NCI-H2029 treated with DMSO at 0.1 percent for 48 hours (cell line): ENCODE measurements at places on chromosomes 5 and 9.

GRCh38 chr5:75140277-75140676, 87.9 kb upstream of the GCNT4 start:
- DNase-seq, result no peak

DNA sequence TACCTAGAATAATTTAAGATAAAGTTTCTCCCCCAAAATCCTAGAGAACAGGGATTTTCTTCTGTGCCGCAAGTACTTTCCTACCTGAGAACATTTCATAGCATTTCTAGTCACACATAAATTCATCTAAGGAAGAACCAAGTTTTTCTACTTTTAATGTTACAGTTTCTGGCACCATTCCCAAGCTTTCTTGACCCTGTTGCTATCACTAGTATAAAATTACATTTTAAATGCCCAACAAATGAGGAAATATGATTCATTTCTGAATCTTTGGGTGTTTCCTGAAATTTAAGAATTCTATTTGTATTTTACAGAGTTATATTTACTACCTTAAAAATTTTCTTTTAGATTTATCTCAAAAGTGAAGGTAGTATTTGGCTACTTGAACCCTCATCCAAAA, 137.8 kb downstream of the LPAR1 start:
- DNase-seq, result no peak

GRCh38 chr9:125521462-125522327, 185.3 kb downstream of the MAPKAP1 start:
- DNase-seq, result no peak

DNA sequence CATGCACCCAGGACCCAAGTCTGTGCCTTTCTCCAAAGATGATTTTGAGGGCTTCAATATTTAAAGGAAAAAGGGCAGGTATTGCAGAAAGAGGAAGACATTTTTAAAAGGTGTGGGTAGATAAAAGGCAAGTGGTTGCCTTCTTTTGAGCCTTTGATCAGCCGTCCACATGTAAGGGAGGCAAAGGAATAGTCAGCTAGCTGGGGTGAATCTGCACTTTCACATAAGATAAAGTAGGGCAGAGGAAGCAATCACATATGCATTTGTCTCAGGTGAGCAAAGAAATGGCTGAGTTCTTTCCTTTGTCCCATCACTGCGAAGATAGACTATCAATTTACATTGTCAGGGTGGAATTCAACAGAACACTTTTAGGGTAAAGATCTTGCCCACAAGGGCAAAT, 19.9 kb downstream of the MGAT1 start:
- no peak for DNase-seq

- no peak for DNase-seq
Measured at GRCh38 chr9:114291886-114292590, 30.9 kb upstream of the ORM1 start.

DNA sequence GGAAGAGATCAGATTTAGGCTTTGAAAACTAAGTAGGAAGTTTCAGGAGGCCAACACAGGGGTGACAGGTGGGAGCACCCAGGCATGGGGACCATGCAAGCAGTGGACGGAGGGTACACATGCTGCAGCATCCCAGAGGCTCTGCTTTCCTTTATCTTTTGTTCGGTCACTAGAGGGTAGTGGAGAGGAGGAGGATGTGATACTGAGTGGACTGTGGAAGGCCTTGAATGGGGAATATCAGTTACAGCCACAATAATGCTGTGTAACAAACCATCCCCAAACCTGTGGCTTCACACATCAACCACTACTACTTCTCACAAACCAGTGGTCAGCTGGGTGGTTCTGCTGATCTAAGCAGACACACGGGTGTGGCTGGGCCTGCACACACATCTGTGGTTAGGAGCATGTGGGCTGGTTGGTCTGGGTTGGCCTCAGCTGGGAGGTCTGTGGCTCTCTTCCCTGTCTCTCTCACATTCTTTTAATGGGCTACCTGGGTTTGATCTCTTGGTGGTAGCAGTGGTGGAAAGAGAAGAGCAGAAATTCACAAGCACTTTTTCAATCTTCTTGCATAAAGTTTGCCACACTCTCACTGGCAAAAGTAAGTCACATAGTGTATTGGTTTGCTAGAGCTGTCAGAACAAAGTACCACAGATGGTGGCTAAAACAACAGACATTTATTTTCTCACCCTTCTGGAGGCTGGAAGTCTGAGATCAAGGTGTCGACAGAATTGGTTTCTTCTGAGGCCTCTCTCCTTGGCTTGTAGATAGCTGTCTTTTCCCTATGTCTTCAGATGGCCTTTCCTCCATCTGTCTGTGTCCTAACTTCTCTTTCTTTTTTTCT, 238.7 kb downstream of the AGTPBP1 start:
- no peak for DNase-seq

GRCh38 chr5:98424681-98425450, 348.6 kb upstream of the RGMB start:
- no peak for DNase-seq

DNA sequence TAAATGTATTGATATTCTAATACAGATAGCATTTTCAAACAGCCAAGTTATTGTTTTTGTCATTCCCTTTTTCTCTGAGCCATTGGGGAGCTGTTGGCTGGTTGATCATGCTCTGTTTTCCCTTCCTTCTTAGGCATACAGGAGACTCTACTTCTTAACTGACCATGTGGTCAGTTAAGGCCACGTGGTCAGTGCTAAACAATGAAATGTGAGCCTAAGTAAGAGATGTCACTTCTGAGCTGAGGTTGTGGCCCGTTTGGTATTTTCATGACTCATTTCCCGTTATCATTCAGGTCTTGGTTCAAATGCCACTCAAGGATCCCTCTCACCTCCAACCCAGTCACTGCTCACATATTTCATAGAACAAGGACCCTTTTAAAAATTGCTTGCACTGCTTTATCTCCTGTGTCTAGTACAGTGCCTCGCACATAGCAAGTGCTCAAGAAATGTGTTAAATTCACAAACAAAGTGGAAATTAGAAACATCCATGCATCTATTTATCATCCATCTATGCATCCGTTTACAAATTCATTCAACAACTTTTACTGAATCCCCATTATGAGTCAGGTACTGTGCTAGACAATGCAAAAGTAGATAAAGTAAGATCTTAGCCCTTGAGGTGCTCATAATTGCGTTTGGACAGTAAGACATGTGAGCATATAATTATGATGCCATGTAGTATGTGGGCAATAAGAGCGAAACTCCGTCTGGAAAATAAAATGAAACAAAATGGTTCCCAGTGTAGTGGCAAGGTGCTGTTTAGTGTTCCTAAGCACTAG, 50.7 kb downstream of the ARRDC3 start:
- peak; percentile 39 for DNase-seq

- no peak for DNase-seq
Measured at GRCh38 chr9:684054-684890, 157.2 kb upstream of the DMRT1 start.

GRCh38 chr5:10321882-10322281, 14.2 kb upstream of the CMBL start:
- no peak for DNase-seq

- DNase-seq, result no peak
Measured at GRCh38 chr5:170403675-170404074, 14.5 kb upstream of the KCNMB1 start.

- DNase-seq, result no peak
Measured at GRCh38 chr5:149859746-149860145, 84.8 kb downstream of the PDE6A start.

- DNase-seq, result no peak
Measured at GRCh38 chr9:1034271-1034670, 15.9 kb upstream of the DMRT2 start.

GRCh38 chr9:128787659-128788058, 606 bp downstream of the TBC1D13 start:
- DNase-seq, result no peak

- DNase-seq, result no peak
Measured at GRCh38 chr5:115309751-115310370, 13.4 kb upstream of the CCDC112 start.

DNA sequence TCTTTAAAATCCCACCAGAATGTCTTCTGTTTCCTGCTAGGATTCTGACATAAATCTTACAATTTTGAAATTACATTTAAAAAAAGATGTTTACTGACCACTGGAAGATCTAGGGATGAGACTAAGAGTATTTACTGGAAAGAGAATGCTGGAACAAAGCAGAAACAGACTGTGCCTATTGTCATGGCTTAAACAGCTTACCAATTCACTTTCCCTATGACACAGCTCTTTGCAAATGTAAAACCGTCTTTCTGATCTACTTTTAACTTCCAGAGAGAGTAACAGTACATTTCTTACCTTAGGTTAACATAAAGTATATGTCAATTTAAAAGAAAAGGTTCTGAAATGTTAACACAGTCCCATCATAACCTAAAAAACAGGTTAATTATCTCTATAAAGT, 10.7 kb downstream of the GIN1 start:
- DNase-seq, result no peak

- no peak for DNase-seq
Measured at GRCh38 chr9:128861501-128861900, 20.2 kb downstream of the KYAT1 start.

GRCh38 chr9:87525546-87526303, 28.1 kb downstream of the DAPK1 start:
- DNase-seq, result no peak

GRCh38 chr5:132446621-132447020, 44.0 kb downstream of the IRF1 start:
- peak; percentile 38 for DNase-seq

- DNase-seq, result no peak
Measured at GRCh38 chr5:17121776-17122175, 95.7 kb upstream of the BASP1 start.

- DNase-seq, result peak; percentile 43
Measured at GRCh38 chr5:138230981-138231589, 18.0 kb upstream of the CDC23 start.

DNA sequence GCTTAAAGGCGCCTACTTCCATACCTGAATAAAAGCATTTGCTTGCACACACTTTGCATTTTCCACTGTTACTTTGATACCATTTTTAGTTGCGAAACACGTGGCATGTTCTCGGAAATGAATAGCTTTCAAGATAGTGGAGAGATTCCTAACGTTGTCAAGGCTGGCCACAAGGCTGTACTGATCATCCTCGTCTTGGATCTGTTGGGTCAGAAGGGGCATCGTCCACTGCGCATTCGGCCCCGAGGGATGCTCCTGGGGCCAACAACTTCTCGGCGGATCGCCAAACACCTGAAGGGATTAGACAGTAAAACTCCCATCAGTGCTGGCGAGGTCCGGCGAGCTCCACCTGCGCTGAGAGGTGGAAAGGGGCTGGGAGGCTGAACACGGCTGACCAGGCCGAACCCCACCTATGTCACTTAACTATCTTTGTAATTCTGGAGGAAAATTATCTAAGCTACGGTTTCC, 599 bp downstream of the RAD1 start:
- DNase-seq, result no peak

- peak; percentile 86 for DNase-seq
Measured at GRCh38 chr5:168401880-168402279, 84.4 kb upstream of the RARS1 start.

DNA sequence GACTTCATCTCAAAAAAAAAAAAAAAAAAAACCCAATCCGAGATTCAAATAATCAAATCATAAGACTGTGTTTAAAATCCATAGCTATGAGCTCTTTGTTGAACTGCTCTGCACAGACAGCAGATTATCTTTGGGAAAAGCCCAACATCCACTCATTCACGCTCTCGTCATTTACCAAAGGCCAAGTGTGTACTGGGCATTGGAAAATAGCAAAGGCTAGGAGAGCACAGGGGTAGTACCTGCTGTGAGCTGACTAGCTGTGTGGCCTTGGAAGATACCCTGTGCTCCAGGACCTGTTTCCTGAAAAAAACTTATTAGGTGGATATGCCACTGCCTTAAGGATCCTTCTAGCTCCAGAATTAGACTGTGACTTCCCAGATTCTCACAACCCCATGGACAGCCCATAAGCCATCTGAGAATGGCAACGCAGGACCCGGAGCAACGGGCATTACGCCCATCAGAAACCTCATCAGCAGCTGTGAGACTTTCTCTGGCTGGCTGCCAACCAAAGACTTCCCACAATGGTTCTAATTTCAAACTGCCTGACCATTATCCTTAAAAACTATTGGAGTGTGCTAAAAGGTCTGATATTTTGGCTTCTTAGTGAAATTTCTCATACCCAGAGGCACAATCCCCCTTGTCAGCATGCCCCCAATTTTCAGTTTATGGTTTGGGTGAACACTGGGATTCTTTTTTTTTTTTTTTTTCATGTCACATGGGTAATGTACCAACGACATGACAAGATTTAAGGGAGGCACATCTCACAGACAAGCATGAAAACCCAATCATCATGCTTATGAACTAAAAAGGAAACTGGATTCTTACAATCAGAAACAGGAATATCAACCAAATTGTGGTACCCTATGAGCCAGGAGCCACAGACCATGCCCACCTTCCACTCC, 16.8 kb downstream of the SERINC5 start:
- peak; percentile 53 for DNase-seq

- no peak for DNase-seq
Measured at GRCh38 chr5:133246376-133247150, 194.8 kb downstream of the HSPA4 start.

GRCh38 chr9:136659861-136660784, 2.6 kb upstream of the EGFL7 start:
- DNase-seq, result no peak

DNA sequence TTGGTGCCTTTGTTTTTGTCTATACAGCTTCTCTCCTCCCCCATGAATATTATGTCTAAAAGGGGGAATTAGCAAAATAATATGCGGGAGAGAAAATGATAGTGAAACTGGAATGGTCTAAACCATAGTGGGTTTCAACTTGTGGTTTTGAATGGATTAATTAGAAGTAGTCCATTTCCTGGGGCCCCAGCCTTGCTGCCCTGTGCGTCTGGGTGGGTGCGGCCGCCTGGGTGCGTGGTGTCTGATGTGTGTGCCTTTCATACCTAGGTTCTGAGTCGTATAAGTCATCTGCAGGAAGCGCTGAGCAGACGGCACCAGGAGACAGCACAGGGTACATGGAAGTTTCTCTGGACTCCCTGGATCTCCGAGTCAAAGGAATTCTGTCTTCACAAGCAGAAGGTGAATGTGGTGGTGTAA, 120.0 kb upstream of the CACNA1B start:
- DNase-seq, result no peak

GRCh38 chr5:164959761-164960160, 1454.3 kb downstream of the MAT2B start:
- no peak for DNase-seq

DNA sequence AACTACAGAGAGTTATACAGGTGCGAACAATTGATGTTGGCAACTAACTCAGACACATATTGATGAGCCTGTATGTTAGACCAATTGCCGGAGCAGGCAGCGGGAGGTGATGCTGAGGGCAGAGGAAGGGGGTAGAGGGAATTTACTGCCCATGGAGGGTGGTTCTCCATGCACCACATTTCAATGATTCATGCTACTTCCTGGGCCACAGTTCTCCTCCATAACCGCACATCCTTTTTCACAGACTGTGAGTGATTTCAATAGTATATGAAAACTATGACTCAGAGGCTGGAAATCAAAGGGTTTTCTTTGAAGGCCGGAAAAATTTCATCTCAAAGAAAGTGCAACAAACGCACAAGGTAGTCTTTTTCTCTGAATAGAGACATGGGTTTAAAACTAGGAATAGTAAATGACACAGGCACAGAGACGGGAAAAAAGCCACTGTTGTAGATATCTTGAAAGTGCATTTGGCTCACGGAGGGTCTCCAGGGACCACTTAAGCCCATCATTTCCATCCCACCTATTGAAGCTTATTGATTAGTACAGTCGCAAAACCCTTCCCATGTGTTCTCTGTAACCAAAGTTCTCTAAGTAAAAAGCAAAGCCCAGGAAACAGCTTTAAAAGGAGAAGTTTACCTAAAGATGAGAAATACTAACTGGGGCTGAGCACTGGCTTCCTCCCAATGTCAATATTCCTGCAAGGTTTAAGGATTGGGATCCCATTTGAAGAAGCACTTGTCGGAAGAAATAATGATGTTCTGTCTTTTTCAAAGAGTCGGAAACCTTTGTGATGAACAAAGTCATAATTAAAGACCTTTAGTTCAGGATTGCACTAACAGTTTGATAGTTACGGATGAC, 28.0 kb upstream of the ADAM19 start:
- DNase-seq, result no peak
